ENCODE measurements at places on chromosomes 4 and X.

- peak; percentile 67 for DNase-seq
These were observed 12.1 kb upstream of the TLR8 start for GRCh38 chrX:12894074-12895030.

DNA sequence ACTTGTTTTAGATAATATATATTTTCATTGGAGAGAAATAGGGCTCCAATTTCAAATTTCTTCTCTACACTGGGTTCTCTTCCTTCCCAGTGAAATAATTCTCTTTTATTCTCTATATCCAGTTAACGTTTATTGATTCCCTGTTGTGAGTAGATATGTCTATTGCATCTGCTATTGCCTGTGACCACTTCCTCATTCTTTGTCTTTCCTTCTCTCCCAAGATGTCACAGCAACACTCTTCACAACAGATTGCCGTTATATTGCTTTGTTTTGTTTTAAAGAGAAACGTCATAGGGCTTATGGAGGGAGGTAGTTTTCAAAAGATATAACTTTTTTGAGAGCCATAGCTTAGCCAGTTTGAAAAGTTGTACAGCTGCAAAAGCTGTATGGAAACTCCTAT, 343.8 kb downstream of the ARHGAP24 start:
- no peak for DNase-seq

DNA sequence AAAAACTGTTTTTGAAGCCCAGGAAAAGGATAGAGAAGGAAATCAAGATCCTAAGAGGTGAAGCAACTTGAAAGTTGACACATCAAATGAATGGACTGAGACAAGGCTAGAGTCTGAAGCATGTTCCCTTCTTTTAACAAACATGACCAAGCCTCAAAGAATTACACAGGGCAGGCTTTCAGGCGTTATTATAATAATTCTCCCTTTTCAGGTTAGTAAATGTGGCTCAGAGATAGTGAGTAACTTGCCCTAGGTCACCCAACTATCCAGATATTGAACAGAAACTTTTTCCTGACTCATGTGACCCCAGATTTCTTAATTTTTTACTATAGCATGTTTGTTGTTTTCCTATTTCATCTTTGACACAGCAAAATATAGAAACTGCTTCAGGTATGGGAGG, 91.7 kb downstream of the PPP1R2C start:
- no peak for DNase-seq

GRCh38 chrX:8668813-8669212, 63.1 kb downstream of the ANOS1 start:
- no peak for DNase-seq

- no peak for DNase-seq
These were observed 23.9 kb downstream of the SLC39A8 start for GRCh38 chr4:102321260-102321995.

GRCh38 chr4:74028504-74028903, 10.0 kb downstream of the CXCL3 start:
- no peak for DNase-seq

Measured in activated naive CD4-positive, alpha-beta T cell treated with anti-CD3 and anti-CD28 coated beads, Interleukin-2, amount 10 ng/mL, durations not matched to agents 7 days and 5 days (primary cell).